ENCODE measurements at places on chromosomes 5 and 9.

- DNase-seq: no peak
Observed at GRCh38 chr9:101065930-101066329, 37.4 kb downstream of the PLPPR1 start.

GRCh38 chr9:128383791-128384190 lies 12.6 kb downstream of the URM1 start:
- DNase-seq: no peak

GRCh38 chr5:18292146-18292545 lies 657.9 kb downstream of the TAF11L14 start:
- DNase-seq: no peak

GRCh38 chr5:139711906-139712224 lies 63.7 kb downstream of the CXXC5 start:
- no peak for DNase-seq

GRCh38 chr9:31185831-31186230 lies 1198.6 kb upstream of the ACO1 start:
- DNase-seq: no peak

Measured in NK-92 treated with Interleukin-12 subunit alpha and Interleukin-12 subunit beta, amount 100 ng/mL, for 24 hours (cell line).